BJ (cell line): ENCODE measurements at places on chromosomes 4 and X. TPM values are rescaled to one million over a fixed set of nuclear protein-coding genes. Genes with fewer than 3 reads are reported as not detected.

- no peak for DNase-seq
Measured at GRCh38 chr4:16337936-16338335, 111.7 kb upstream of the TAPT1 start.

DNA sequence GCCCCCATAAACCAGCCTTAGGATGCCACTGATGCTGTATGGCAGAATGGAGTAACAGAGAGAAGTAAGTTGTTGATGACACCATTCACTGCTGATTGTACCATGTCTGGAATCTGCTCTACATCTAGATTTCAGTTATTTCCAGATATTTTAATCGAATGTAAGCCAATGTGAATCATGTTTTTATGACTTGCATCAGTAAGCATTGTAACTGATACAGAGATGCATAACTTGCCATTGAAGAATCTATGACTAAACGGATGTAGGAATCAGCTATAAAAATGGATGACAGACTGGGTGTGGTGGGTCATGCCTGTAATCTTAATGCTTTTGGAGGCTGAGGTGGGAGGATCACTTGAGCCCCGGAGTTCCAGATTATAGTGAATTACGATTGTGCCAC is 161.0 kb upstream of the GATB start:
- peak; percentile 57 for DNase-seq

DNA sequence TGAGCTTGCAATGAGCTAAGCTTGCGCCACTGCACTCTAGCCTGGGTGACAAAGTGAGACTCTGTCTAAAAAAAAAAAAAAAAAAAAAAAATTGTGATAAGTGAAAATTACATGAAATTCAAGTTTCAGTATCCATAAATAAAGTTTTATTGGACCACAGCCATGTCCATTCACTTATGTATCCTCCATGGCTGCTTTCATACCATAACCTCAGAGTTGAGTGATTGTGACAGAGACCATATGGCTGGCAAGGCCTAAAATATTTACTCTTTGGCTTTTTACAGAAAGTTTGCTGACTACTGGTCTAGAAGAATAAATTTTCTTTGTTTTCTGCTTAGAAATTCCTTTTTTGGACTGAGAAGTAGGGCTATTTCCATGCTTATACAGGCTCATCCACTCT is 11.8 kb upstream of the SHISA3 start:
- no peak for DNase-seq

The ADH1C gene
- 0.13 and 0.28 TPM in 2 replicates for polyA plus RNA-seq

The GAGE12F gene
- not detected in 2 replicates for polyA plus RNA-seq

The HMX1 gene
- not detected in 2 replicates for polyA plus RNA-seq

The BEX2 gene
- 1.2 and 1.8 TPM in 2 replicates for polyA plus RNA-seq

The MAP3K15 gene
- polyA plus RNA-seq, result 0.04 and 0.07 TPM in 2 replicates
